ENCODE measurements at places on chromosomes 4 and X.

- DNase-seq, result no peak
These were observed 73.6 kb upstream of the SORBS2 start for GRCh38 chr4:185885604-185886003.

DNA sequence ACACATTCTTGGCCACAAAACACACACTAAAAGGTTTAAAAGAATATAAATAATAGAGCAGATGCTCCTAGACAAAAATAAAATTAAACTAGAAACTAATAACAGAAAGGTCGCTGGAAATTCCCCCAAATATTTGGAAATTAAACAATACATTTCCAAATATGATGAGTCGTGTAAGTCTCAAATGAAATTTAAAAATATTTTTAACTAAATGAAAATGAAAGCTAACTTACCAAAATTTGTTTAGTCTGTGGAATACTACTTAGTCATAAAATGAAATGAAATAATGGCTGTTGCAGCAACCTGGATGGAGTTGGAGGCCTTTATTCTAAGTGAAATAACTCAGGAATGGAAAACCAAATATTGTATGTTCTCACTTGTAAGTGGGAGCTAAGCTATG, 20.6 kb upstream of the GUCY1A1 start:
- no peak for DNase-seq

DNA sequence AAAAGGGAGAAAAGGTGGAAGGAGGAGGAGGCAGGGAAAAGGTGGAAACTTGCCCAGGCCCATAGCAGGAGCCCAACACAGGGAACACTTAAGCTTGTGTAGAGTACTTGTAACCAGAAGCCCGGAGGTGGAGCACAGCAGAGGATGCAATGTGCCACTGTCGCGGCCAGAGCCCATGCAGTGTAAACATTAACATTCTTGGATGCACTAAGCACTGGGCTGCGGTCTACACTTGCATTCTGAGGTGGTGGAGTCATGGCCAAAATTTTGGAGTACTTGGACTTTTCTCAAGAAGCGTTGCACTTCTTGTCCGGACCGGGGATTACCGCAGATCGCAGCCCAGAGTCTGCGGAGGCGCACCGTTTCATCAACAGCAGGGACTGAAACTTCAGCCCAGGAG, 4.5 kb upstream of the RHOXF1 start:
- peak; percentile 0 for DNase-seq

DNA sequence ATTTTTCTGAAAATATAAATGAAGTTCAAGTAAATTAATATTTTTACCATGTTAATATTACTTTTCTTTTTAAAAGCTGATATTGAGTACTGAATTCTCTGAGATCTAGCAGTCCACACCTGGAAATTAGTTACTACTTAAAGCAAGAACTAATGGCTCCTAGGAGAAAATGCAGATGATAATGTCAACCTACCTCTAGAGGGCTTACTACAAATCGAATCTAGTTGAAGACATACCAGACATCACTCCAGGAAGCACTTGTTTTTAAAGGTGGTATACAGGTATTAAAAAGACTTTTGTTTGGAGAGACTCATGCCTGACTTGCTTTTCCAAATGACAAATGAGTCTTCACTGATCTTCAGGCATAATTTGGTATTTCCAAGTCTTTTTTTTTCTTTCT, 516.4 kb upstream of the BOD1L1 start:
- DNase-seq, result no peak
